Endothelial cell (in vitro differentiated cells): ENCODE measurements at places on chromosomes 3 and 15. TPM values are rescaled to one million over a fixed set of nuclear protein-coding genes. Genes with fewer than 3 reads are reported as not detected.

DNA sequence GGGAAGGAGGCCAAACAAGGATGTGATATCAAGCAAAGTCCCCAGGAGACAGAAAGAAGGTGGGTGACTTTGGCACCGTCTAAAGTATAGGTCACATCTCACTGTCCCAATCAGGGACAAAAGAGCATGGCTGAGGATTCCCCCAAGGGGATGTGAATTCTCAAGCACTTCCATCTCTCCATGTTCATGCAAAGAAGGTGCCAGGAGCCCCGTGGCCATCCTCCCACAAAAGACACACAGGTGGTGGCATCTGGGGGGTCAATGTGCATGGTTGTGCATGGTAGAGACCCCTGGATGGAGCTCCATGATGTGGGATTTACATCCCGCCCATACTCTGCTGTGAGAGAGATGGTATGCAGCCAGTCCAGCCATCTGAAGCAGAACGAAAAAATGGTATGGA, 145.7 kb upstream of the CTDSPL start:
- DNase-seq, result no peak

DNA sequence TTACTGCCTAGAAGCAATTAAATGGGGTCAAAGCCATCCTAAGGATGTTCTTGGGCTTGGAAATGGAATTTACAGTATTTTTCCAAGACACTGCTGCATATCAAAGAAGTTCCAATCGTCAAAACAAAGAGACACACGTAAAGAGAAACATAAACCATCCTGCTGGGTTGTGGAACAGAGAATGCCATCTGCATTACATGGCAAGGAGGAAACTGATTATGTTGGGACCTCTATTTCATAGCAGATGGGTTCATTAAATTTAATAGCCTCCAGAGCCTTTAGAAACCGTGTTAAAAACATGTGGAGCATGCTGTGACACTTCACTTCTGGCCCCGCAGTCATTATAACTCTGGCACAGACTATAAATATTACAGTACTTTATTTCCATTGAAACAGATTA, 154.6 kb downstream of the LRTM1 start:
- no peak for DNase-seq

DNA sequence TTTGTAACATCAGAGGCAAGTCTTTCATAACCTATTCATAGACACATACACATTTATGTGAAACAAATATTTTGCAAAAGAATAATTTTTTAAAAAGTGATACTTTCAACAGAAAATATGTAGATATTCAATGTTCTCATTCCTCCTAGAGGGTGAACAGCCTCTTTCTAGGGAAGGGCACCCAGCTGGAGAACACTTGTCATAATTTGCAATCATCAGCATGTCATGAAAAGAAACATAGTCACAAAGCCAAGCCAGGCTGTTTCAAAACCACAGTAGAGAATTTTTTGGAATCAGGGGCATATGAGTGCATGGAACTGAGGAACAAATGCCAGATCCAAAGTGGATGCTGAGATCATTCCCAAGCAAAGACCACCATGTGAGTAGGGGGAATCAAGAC, 406.9 kb upstream of the ADAMTS9 start:
- no peak for DNase-seq

DNA sequence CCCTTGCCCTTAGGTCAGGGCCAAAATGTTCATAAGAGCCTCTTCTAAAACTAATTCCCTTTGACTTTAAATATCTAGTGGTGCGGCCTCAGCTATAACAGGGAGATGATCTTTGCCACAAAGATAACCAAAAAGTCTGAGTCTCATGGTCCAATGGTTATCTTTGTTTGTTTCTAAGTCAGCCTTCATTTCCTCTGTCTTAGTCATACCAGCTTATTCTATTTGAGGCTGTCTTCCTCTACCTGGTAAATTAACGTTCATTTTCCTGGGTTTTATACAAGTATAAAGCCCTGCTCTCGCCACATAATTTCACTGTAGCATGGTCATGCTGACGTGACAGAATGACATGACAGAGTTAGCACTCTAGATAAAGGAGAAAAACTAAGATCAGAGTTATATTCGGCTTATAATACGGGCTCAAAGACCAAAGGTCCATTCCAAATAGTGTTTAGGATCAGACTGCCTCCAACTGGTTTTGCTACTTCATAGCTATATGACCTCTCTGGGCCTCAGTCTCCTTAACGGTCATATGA, 18.4 kb downstream of the ZNF860 start:
- no peak for DNase-seq

GRCh38 chr3:31636049-31636448, 103.3 kb downstream of the STT3B start:
- DNase-seq, result no peak

DNA sequence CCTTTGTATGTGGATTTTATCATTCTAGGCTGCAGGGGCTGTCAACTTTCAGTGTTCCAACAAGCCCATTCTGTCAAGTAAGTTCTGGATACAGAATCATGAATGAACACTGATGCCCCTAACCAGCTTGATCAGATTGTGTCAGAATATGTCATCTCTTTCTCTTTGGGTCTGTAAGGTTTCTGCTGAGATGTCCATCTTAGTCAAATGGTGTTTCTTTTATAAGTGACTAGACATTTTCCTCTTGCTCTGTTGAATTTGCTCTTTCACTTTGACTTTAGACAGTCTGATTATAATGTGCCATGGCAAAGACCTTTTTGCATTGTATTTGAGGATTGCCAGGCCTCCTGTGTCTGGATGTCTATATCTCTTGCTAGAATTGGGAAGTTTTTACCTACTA, 660.9 kb upstream of the CBLB start:
- no peak for DNase-seq

- DNase-seq, result no peak
These were observed 5.2 kb downstream of the ANXA2 start for GRCh38 chr15:60392601-60392985.

DNA sequence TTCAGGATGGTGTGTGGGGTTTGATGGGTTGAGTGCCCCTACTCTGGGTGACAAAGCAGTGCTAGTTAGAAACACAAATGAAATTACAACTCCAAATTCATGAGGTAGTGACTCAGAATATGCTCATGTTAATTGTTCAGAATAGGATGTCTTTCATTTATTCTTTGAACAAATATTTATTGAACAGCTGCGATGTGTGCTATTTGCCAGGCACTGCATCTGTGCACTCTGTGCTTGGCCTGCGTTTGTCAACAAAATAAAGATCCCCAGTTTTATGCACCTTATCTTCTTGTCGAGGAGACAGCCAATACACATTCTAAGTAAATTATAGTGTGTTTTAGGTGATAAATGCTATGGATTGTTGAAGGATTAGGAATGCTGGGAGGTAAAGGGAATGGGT, 27.3 kb downstream of the MED12L start:
- no peak for DNase-seq

DNA sequence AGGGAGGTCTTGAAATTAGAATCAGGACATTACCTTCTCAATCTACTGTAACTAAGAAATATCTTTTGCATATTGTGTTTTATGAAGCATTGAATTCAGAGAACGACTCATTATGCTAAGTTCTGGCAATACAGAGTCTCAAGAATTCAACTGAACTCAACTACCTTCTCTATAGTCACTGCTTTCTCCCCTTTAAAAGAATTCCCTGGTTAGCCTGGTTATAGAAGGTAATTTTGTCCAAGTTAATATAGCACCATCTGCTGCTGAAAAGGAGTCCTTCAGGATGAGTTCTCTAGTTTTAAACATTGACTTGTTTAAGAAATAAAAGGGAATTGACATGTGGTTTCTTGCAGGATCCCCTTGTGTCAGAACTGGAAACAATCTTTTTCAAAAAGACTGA, 60.2 kb downstream of the IL16 start:
- no peak for DNase-seq

DNA sequence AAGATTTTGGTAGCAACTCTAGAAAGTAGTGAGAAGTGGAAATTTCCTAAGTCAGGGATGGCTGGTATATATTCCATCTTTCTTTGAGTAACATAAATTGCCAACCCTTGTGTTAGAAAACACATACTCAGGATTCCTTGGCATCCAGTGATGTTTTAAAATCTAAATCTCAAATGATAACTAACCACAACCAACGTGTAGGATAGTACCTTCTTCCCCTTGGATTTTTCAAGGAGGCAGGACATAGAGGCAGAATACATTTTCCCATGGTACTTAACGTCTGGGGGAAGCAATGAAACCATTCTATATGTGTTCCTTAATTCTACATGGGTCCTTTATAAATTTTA, 93.4 kb downstream of the WDR76 start:
- DNase-seq, result no peak

DNA sequence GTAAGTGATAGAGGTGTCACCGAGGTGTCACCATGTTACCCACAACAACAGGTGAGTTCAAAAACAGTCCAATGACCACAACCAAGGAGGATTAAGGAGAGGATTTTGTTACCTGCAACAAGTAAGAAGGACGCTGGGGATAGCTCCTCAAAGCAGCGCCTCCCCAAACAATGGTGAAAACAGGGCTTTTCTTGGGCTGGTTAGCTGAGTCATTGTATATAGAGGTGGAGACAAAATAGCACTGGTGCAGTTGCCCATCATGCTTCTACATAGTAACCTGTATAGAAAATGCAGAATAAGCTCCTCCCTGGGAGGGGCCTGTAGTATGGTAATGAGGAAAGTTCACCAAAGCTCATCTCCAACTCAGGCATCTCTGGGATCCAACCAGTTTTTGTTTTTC, 116.9 kb upstream of the EIF1B start:
- no peak for DNase-seq

GRCh38 chr3:196193133-196193735, 18.0 kb downstream of the ZDHHC19 start:
- no peak for DNase-seq

DNA sequence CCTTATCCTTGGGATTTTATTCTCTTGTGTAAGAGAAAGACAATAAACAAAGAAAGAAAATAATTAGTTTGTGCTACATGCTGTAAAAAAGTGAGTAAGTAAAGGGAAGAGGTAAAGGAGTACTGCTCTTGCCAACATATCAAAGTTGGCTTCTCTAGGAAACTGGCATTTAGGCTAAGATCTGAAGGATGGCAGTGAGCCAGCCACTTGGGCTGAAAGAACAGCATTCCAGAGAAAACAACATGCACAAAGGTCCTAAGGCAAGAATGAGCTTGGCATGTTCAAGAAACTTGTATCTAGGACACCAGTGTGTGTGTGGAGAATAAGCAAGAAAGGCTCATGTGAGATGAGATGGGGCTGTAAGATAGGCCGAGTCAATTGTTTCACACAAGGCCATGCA, 245.5 kb upstream of the MANF start:
- no peak for DNase-seq

- no peak for DNase-seq
These were observed 172.0 kb downstream of the ITPR1 start for GRCh38 chr3:4665197-4665596.

DNA sequence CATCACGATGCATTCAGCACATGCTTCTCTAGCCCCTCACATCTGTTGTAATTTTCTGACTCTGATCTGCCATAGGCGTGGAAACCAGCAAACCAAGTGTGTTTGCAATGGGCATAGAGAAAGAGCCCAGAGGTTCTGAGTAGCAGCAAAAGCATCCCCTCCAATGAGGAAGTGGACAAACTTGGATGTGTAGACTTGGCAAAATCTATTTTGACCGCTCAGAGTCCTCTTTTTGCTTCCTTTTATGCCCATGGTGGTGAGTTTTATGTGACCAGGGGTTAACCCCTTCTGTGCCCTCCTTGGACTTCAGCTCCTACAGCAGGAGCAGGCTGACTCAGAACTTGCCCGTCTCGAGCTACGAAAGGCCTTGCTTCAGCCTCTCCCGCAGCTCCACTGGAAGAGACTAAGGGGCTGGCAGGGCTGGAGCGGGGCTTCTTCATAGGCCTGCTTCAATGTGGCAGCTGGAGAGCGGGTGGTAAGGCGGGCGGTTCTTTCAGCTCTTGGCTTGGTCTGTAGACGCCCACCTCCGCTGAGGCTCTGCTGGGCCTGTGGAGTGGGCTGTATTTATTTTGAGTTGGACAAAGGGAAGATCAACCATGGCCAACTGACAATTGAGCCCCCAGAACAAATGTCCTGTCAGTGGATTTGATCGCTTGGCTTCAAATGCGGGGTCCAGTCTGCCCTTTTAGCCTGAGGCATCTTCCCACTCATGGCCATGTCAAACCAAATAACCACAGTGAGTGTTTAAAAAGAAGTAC, 6.5 kb upstream of the ETV5 start:
- DNase-seq, result no peak

DNA sequence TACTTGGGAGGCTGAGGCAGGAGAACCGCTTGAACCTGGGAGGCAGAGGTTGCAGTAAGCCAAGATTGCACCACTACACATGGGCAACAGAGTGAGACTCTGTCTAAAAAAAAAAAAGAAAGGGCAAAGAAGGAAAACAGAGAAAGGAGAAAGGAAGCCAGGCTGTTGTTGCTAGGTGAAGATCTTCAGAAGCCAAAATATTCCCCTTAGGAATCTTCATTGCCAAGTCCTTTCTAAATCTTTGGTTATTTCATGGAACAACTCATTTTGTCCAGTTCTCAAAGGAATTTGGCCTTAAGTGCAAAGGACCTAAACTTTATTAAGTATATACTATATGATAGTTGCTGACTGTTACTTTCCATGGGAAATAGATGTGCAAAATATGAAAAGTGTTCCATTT, 59.2 kb upstream of the OSBPL11 start:
- DNase-seq, result no peak

The WDR6 gene
- 148 TPM for total RNA-seq

The PP2D1 gene
- total RNA-seq, result not detected

The UCN2 gene
- total RNA-seq, result 0.77 TPM

The FBXO40 gene
- not detected for total RNA-seq

The PCSK6 gene
- 0.13 TPM for total RNA-seq

The KBTBD13 gene
- not detected for total RNA-seq

The STAB1 gene
- total RNA-seq, result 866 TPM

The SST gene
- total RNA-seq, result not detected

The GRK7 gene
- 0.10 TPM for total RNA-seq

The RLBP1 gene
- not detected for total RNA-seq

The TGM4 gene
- not detected for total RNA-seq

The VGLL3 gene
- total RNA-seq, result 0.36 TPM
